ENCODE measurements at places on chromosomes 7 and 10.

GRCh38 chr10:95505641-95506040 is 55.5 kb downstream of the SORBS1 start:
- no peak for DNase-seq

DNA sequence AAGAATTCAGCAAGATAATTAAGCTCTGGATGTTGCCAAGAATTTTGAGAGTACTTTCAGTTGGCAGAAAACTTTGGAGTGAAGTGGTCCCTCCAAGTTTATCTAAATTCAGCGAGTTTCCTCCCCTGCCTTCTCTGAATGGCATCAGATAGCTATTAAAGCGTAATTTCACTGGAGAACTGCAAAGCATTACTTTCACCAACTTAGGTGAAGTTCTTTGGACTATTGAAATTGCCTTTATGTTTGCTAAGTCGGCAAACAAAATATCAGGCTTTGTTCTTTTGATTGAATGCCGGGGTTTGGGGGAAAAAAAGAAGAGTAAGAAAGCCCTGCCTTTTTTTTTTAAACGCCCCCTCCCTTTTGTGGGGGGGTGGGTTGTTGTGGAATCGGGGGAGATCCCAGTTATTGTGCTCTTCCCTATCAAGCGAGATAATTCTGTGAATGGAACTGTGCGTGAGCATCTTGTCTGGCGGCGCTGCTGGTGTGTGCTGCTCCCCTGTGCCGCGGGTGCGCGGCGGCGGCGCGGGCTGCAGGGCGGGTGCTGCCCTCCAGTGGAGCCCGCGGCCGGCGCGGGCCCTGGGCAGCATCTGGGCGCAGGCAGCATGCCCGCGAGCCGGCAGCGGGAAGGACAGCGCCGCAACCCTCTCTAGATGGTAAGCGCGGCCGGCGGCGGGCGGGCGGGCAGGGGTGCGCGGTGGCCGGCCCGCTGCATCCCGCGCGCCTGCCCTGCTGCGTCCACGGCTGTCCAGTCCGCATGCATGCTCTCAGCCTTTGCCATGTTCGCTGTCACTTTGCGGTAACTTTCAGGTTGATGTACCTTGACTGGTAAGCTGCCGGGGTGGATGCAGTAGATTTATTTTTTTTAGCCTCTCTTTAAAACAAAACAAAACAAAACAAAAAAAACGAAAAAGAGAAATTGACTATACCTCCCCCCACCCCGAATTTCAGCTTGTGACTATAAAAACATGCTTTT is 176.5 kb downstream of the TCF7L2 start:
- no peak for DNase-seq

DNA sequence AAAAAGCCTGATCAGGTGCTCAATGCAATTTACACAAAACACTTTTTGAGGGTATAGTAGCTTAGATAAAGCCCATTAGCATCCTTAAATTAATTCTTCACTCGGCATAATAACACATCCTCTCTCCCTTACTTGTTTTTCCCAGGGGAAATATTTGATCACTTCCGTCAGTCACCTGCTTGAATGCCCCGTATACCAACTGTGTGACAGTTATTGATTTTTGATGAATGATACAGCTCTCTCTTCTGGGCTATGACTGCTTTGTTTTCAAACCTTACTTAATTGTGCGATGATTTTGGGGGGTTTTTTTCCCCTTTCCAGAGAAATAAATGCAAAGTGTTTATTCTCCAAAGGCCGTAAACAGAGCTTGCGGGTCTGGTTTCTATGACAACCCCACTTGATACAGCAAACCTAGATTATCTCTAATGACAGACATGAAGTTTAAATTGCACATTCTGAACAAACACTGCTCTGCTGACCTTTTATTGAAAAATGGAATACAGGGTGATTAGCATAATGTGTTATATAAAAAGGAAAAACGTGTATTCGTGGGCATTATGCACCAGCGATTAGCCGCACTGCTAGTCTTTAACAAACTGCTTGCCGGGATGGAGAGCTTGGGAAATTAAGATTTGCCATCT is 78.4 kb upstream of the NANOS1 start:
- DNase-seq: no peak

GRCh38 chr10:44911081-44911540 is at the start of gene TMEM72:
TSS of gene TMEM72 (plus strand) at chr10:44911337. CDS start at chr10:44911513, 176 bp downstream.
- no peak for DNase-seq

- DNase-seq: no peak
Observed at GRCh38 chr10:1464881-1465417, 272.4 kb downstream of the ADARB2 start.

- DNase-seq: peak; percentile 66
Observed at GRCh38 chr7:130063036-130063435, 7.3 kb upstream of the KLHDC10 start.

DNA sequence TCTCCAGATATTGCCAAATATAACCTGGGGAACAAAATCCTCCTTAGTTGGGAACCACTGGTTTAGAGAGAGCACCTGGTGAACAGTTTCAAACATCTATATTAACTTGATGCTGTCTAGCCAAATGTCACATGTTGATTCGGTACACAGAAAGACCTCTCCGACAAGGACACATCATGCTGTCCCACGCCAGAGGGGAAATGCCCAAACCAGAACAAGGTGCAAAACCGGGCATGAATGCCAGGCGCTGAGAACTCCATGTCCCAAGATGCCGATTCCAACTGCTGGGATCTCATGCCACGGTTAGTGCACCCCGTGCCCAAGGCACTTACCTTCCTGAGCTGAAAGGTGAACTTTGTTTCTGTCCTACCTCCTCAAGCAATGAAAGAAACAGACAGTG is 100.8 kb downstream of the SFMBT2 start:
- DNase-seq: no peak

- no peak for DNase-seq
Observed at GRCh38 chr7:156865493-156865892, 27.5 kb downstream of the LMBR1 start.

DNA sequence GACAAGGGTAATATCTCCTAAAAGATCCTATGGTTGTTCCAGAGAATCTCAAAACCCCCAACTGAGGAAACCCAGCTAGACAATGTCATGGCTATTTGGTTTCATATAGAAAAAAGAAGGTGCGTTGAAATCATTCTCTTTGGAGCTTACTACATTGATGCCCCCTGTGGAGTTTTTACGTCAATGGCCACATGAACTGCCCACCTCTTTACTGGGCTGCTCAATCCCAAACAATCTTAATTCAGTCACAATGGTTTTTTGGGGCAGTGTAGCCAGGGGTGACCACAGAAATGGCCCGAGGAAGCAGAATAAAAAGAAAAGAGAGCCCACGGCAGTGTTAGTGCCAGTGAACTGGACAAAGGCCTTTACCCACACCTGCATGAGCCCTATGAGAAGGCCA is 7.8 kb downstream of the RBP4 start:
- no peak for DNase-seq

GRCh38 chr7:66333443-66333842 is 128.3 kb downstream of the TPST1 start:
- no peak for DNase-seq

All from GM12865 (cell line).